ENCODE measurements at places on chromosomes 2 and 18.

DNA sequence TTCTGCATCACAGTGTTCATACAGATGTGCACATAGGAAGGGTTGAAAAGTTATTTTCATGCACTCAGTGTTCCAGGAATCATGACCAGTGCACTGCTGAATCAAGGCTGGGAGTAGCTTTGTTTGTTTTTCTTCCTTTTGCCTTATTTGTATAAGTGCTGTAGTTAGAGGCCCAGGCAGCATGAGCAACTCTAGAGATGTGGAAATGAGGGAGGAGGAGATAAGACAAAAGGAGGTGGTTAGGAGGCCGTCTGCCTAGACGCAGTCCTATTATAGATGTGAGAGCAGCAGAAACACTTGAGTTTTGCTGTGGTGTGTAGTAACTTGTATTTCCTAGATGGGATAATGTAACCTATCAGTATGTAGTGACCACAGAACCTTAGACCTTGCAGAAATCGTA is 264.3 kb upstream of the RASGRP3 start:
- DNase-seq: no peak

GRCh38 chr2:145638675-145639074 is 1118.8 kb upstream of the ZEB2 start:
- no peak for DNase-seq

GRCh38 chr2:133213651-133214050 is 354.6 kb downstream of the NCKAP5 start:
- DNase-seq: no peak

DNA sequence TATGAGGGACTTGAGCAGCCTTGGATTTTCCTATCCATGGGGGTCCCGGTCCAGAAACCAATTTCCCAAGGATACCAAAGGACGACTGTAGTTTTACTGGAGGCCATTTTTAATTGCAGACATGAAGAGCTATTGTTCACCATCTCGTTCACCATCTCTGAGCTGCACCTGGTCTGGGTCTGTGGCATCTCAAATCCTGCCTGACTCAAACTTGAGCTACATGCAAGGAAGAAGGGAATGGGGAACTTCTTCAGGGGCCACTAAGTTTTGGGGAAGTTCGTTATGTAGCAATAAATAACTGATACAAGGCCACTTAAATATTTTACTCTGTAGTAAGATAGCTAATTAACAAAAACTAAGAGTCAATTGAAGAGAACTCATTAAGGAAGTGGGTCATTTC is 2.1 kb upstream of the SMCHD1 start:
- DNase-seq: no peak

GRCh38 chr2:235541016-235541415 is 47.2 kb downstream of the AGAP1 start:
- DNase-seq: no peak

GRCh38 chr2:177348118-177348654 is 44.4 kb upstream of the AGPS start:
- no peak for DNase-seq

GRCh38 chr2:215736653-215737290 is 276.6 kb downstream of the MREG start:
- DNase-seq: peak; percentile 64

DNA sequence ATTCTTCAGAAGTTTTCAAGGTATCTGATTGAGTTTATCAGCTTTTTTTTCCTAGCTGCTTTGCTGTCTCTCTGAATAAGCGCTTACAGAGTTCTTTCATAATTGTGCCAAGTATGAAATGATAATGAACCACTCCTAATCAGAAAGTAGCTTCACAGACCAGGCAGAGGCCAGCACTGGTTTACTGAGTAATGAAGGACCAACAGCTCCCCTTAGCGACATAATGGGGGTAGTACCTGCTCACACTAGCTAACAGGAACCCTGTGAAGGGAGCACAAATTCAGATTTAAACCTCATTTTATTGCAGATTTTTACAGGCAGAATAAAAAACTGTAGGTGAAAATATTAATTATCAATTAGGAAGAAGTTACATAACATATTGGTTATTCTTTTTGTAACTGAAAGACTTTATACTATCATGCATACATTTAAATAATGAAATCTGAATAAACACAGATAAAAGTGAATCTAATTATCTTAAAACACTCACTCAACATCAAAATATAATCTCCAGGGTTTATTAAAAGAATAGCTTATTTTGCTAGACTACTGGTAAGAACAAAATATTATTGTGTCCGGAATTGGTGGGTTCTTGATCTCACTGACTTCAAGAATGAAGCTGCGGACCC is 53.7 kb upstream of the LRRC30 start:
- DNase-seq: peak; percentile 75

GRCh38 chr2:64952511-64953482 is 36.4 kb upstream of the SLC1A4 start:
- no peak for DNase-seq

DNA sequence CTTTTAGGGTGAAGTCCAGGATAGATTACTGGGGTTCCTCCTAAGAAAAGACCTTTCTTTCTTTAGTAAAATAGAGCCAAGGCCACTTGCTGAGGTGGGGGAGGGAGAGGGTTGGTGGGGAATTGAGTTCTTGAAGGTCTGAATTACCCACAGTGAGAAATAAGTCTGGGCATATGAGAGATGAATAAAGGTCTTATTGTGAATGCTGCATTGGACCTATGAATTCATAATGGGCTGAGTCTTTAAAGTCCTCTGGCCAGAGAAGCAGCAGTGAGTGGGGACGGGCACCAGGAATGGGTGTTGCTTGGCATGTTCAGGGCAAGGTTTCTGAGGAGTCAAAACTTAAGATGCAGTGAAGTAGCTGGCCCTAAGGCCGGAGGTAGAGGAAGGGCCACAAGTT is 10.5 kb downstream of the MAPRE3 start:
- DNase-seq: no peak

DNA sequence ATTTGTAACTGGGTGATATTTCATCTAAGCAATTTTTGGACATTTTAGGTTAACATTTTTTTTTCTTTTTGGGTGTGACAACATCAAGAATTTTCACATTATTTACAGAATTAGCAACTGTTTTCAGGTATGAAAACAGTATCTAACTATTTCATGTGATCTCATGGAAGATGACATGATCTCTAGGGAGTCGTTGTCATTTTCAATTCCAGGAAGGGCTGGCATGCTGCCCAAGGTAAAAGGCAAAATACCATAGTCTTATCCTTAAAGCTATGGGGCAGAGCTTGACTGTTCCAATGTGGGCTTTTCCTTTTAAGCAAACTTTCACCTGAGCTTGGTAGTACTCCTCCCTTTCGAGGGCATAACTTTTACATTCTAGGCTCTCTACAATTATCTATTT is 443.7 kb downstream of the DSEL start:
- DNase-seq: no peak

DNA sequence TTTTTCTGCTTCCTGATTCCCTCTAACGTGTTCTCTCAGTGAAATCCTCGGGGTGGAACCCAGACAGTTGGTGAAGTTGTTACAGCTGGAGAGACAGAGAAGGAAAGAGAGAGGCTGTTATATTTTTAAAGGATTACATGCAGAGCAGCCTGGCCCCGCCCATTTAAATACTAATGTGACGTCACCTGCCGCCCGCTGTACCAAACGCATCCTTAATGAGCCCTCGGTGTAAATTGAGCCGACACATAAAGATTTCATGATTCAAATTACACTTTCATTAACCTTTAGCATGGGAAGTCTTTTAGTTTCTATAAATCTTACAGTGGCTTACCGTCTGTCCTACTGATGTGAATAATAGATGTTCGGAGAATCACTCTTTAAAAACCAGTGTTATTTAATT is 164.0 kb upstream of the SIX3 start:
- no peak for DNase-seq

- no peak for DNase-seq
These were observed at the start of gene DTNA for GRCh38 chr18:34709750-34710441. DTNA (plus strand) TSS chr18:34710298; CDS start chr18:34755977, 45,679 bp downstream.

GRCh38 chr2:207616185-207616584 is 9.0 kb downstream of the METTL21A start:
- no peak for DNase-seq

DNA sequence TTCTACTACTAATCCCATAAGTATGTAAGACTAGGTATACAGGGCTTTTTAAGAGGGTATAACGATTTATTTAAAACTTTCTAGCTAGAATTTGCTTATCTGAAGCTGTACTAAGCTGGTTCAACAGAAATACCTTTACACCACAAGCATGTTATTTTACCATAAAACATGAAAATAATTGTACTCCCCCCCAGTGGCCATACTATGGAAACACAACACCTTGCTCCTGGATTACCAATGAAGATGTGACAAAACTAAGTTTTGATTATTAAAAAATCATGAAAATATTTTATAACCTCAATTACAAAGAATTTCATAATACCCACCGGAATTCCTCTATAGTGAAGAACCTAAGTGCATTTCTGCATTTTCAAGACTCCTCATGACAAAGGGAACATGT is 27.3 kb downstream of the LPIN2 start:
- no peak for DNase-seq

- DNase-seq: no peak
These were observed 9.6 kb downstream of the IMMT start for GRCh38 chr2:86185517-86186212.

GRCh38 chr18:10543277-10543676 is 17.4 kb downstream of the NAPG start:
- DNase-seq: no peak

GRCh38 chr2:170047331-170048065 is 130.4 kb upstream of the MYO3B start:
- no peak for DNase-seq

GRCh38 chr2:25490217-25490616 is 148.5 kb upstream of the DNMT3A start:
- no peak for DNase-seq

DNA sequence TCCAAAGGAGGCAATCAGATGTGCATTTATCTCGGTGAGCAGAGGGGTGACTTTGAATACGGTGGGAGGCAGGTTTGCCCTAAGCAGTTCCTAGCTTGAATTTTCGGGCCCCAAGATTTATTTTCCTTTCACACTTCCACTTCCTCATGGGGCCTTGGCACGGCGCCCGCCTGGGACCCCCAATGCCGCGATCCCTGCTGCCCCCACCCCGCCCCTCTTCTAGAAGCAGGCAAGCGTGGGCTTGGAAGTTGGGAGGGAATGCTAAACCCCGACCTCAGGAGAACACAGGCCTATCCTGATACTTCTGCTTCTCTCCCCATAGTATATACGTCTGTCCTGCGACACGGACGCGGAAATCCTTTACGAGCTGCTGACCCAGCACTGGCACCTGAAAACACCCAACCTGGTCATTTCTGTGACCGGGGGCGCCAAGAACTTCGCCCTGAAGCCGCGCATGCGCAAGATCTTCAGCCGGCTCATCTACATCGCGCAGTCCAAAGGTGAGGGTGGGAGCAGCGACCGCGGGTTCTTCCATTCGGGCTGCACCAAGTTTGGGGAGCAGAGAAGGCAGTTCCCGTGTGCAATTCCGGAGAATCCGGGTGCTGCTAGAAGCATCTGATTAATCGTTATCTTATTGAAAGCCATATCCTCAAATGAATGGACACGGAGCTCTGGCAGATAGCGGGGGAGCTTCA is 21.6 kb downstream of the TRPM8 start:
- DNase-seq: no peak

DNA sequence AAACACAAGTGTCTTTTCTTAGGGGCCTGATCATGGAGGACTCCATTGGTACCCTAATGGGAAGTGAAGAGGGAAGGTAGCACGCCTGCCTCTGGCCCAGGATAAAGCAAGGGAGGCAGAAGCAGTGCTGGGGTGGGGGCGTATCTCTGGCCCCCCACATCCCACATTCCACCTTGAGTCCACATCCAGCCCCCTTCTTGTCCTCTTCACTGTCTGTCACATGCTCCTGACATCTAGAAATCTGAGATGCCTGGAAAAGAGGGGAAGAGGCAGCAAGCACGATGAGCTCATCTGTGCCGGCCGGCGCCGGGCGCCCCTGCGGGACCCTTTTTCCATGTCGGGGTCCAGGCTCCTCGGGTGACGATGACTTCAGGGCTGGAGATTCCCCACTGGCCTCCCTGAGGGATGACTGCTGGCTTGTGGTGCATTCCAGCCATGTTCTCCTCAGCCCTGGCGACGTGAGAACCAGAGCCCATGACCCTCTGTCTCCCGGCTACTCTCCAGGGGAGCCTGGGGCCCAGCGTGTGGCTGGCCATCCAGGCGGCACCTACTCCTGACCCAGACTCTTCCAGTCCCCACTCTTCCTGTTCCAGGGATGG is 277.5 kb downstream of the DYSF start:
- peak; percentile 42 for DNase-seq

- no peak for DNase-seq
These were observed 300.4 kb downstream of the KCNS3 start for GRCh38 chr2:18178736-18179349.

DNA sequence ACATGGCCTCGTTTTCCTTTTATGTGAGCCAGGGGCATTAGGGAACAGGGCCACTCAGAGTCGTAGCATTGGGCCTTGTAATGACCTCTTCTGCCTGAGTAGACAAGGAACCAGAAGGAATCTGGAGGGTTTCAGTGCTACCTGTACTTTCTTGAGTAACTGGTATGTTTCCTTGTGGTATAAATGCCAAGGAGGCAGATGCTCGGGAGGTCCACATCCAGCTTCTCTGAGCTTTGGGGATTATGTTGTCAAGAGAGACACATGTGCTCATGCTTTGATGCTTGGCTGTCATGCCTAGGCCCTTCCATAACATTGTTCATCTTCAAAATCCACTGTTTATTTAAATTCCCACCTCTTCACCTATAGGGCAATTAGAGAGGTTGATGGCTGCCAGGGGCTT is 26.3 kb downstream of the FOSL2 start:
- DNase-seq: no peak

DNA sequence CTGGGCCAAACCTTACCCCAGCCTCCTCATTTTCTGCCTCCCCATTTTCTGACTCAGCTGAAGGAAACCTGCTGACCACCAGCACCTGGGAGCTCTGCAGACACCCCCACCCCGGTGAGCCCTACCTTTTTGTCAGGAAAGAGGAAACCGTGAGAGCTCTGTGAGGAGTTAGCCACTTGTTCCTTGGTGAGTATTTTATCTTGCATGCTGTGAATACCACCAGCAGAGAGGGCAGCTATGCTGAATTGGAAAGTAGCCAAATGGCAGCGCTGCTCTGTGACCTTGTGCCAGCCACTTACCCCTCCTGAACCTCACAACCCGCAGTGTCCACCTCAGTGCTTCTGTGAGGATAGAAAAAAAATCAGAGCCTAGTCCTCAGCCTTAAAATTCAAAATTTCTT is 2.5 kb downstream of the MPPE1 start:
- DNase-seq: no peak
